Activated CD4-positive, alpha-beta T cell treated with anti-CD3 and anti-CD28 coated beads, Interleukin-2, amount 10 ng/mL, durations not matched to agents 24 days and 14 days (primary cell): ENCODE measurements at places on chromosomes 6 and 20. TPM values are rescaled to one million over a fixed set of nuclear protein-coding genes. Genes with fewer than 3 reads are reported as not detected.

The NHSL1 gene
- total RNA-seq: 0.26 and 0.63 TPM in 2 replicates

The POPDC3 gene
- total RNA-seq: not detected in 2 replicates

The PROKR2 gene
- total RNA-seq: not detected in 2 replicates

The PRSS16 gene
- total RNA-seq: 0.31 TPM in 1 of 2 replicates, not detected in the other

The CPNE1 gene
- 317 and 318 TPM in 2 replicates for total RNA-seq

The BCAS1 gene
- not detected in 2 replicates for total RNA-seq

The C6orf141 gene
- total RNA-seq: 0.14 TPM in 1 of 2 replicates, not detected in the other

The SLC12A5 gene
- total RNA-seq: not detected in 2 replicates

The BTN1A1 gene
- total RNA-seq: 0.07 TPM in 1 of 2 replicates, not detected in the other

The C20orf96 gene
- total RNA-seq: 5.7 and 6.7 TPM in 2 replicates

The COQ3 gene
- total RNA-seq: 13.4 and 14.4 TPM in 2 replicates

The BMP2 gene
- 0.09 and 0.12 TPM in 2 replicates for total RNA-seq

The EFHC1 gene
- 1.5 and 1.7 TPM in 2 replicates for total RNA-seq

The MTO1 gene
- total RNA-seq: 35.5 and 35.7 TPM in 2 replicates

The SNPH gene
- 1.7 and 1.8 TPM in 2 replicates for total RNA-seq

The IL17F gene
- not detected in 2 replicates for total RNA-seq

The SAPCD1 gene
- total RNA-seq: 15.0 and 17.7 TPM in 2 replicates

The CRYBG1 gene
- 9.3 and 10.0 TPM in 2 replicates for total RNA-seq

The PNPLA1 gene
- not detected in 2 replicates for total RNA-seq

The PDE7B gene
- total RNA-seq: 15.4 and 16.0 TPM in 2 replicates

The MAFB gene
- total RNA-seq: 0.93 and 1.2 TPM in 2 replicates

The PTCRA gene
- total RNA-seq: not detected in 2 replicates

The C6orf58 gene
- total RNA-seq: not detected in 2 replicates

The SMOC2 gene
- total RNA-seq: not detected in 2 replicates
